ENCODE measurements at places on chromosomes 6 and 20.
A peak's percentile ranks its signal among the peaks of the same experiment; 100 is the strongest.

- no peak for DNase-seq
Measured at GRCh38 chr6:124947971-124948451, 14.2 kb upstream of the RNF217 start.

- no peak for DNase-seq
Measured at GRCh38 chr6:108576709-108577108, 16.0 kb downstream of the FOXO3 start.

- DNase-seq: no peak
Measured at GRCh38 chr20:15220778-15221565, 883.6 kb upstream of the FLRT3 start.

- peak; percentile 4 for DNase-seq
Measured at GRCh38 chr6:96468681-96469224, 52.9 kb upstream of the UFL1 start.

GRCh38 chr6:11218538-11219399 lies 13.7 kb downstream of the NEDD9 start:
- DNase-seq: no peak

DNA sequence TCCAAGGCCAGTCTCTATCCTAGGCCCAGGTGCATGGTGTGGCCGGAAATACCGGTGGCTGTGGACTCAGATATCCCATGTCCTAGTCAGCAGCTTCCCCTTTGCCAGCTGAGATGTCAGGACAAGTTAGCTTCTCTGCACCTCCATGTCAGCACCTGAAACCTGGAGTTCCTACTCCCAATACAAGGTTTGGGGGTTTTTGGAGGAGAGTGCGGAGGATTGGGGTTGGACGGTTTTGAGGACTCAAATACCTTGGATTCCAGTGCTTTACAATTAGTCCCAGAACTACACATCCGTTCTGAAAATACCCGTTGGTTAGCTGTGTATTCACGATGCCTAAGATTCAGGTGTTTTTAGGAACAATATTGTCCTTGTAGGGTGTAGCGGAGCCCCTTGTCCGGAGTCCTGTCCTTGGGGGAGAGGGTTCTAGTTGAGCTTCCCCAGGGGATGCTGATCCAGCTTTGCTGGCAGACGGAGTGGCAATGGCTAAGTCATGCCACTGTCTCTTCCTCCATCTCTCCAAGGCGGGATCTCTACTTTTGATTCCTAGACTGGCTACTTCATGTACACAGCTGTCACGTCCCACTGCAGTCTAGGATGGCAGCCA lies 45.0 kb downstream of the ADNP start:
- no peak for DNase-seq

GRCh38 chr6:109059153-109059552 lies 35.5 kb downstream of the SESN1 start:
- DNase-seq: no peak

- no peak for DNase-seq
Measured at GRCh38 chr6:3473773-3474172, 16.9 kb upstream of the SLC22A23 start.

GRCh38 chr6:152634773-152635172 lies 2.4 kb downstream of the SYNE1 start:
- no peak for DNase-seq

- DNase-seq: no peak
Measured at GRCh38 chr6:106626485-106626884, 2.8 kb downstream of the RTN4IP1 start.

DNA sequence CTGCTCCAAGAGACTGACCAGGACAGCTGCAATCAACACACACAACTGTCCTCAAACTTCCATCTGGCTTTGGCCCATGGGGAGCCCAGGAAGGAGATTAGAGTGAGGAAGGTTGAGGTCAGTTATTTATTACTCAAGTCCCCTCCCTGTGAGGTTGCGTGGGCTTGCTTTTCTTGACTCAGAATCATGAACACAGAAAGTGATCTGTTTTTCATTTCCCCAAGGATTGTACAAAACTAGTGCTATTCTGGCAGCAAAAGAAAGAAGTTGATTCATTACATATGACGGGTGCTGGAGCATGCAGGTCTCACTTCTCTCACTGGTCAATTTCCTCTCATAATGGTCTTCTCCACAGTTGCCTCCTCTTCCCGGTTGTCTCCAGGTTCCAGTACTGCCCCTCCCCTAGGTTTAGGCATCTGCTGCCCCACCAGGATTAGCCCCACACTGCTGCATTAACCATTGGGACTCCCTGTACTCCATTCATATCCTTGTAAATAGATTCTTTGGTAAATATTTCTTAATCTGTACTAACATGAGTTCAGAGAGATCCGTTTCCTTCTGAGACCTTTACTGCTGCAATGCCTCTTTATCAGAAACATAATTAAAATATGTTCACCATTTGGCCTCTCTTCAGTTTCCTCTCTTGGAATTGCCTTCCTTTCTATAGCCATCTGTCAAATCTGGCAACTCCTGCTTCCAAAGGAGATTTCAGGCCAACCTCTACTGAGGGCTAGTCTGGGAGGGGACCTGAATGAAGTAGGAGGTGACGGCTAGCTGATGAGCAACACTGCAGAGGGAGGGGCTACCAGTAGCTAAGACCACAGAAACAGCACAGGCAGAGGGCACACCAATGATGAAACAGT lies 888.8 kb downstream of the QKI start:
- no peak for DNase-seq

- DNase-seq: no peak
Measured at GRCh38 chr6:10886691-10887502, at the start of gene SYCP2L. SYCP2L (plus strand) TSS chr6:10887052; CDS start chr6:10887127, 75 bp downstream.

DNA sequence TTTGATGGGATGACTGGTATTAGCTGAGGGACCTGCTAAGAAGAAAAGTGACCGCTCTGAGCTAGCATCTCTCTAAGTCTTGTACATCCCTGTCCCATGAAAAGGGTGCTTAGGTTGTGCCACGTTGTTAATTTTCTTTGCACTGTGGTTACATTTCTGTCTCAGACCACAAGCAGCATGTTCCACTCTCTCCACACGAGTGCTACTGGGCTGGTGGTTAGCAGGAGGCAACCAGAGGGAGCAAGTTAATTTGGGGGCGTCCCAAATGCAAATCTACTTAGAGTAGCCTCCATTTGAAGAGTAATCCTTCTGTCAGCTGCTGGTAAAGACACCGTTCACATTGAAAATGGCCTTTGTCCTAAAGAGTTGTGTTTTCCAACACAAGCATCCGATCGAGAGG lies 3.4 kb upstream of the SCML4 start:
- no peak for DNase-seq

GRCh38 chr6:142702501-142703460 lies 242.2 kb downstream of the HIVEP2 start:
- DNase-seq: no peak

GRCh38 chr6:83292900-83293843 lies 100.0 kb downstream of the RWDD2A start:
- no peak for DNase-seq

- no peak for DNase-seq
Measured at GRCh38 chr6:145233955-145234354, 501.4 kb downstream of the EPM2A start.

GRCh38 chr6:118705544-118706491 lies 54.4 kb upstream of the CEP85L start:
- DNase-seq: no peak

- DNase-seq: no peak
Measured at GRCh38 chr6:157487110-157487773, 106.3 kb downstream of the ZDHHC14 start.

DNA sequence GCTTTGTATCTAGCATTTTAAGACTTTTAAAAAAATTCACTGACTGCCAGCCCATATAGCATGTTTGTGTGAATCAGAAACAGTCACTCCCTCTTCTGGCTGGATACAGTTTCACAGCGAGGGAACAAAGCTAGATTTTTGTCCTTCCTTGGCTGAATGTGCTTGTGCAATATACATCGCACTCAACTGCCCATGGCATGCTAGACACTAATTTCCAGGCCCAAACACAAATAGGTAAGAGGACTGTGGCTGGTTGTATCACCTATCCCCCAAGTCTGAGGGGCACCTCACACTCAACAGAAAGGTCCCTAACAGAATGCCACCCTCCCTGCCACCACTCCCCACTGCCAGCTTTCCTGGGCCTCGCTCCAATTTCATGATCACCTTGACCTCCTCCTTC lies 16.2 kb upstream of the BLCAP start:
- DNase-seq: no peak

- no peak for DNase-seq
Measured at GRCh38 chr6:15461127-15461944, 201.5 kb downstream of the DTNBP1 start.

DNA sequence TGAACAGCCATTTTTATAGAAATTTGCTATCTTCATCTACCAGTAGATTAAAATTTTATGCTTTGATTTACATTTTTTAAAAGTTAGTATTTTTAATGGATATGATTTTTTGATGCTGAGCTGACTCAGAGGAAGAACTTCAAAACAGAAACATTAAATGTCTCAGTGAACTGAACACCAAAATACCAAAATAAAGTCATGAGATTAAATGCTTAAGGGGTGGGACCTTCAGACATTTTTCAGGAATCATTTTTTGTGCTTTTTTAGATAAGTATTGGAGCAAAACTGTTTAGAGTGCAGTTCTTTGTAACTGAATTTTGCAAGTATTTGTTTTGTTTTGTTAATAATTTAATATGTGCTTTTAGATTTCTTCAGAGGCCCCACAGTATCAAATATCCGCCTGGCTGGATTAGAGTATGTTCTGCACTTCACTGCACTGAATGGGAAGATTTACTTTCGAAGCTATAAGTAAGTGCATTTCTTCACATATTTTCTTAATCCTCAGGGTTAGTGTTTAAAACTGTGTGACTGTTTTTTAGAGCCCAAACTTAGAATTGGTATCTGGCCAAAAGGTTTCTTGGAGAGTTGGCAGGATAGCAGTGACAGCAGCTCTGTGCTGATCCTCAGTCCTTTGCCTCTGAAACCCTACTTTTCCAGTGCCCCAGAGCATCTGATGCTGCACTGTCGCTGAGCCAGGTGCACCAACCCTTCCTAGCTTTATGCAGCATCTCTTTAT lies 33.7 kb downstream of the RPF2 start:
- DNase-seq: no peak

- no peak for DNase-seq
Measured at GRCh38 chr6:125957845-125958244, 1.3 kb downstream of the HINT3 start.

DNA sequence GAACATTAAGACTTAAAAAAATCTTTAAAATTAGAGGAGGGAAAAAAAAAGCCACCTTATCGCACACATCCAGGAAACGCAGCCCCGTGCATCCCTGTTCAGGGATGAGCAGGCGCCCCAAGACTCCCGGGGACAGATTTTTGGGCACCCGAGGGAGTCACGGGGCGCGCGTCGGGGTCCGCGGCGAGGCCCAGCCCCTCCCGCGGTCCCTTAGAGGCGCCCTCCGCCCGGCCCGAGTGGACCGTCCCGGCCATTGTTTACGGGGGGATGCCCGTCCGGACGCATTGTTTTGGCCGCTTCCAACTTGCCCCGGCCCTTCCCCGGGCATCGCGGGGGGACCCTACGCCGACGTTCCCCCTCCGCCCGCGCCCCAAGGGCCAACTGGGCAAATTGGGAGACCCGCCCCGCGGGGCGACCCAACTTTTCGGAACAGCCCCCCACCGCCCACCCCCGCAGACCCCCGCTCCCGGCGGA lies 610 bp downstream of the ZNF217 start:
- DNase-seq: no peak

DNA sequence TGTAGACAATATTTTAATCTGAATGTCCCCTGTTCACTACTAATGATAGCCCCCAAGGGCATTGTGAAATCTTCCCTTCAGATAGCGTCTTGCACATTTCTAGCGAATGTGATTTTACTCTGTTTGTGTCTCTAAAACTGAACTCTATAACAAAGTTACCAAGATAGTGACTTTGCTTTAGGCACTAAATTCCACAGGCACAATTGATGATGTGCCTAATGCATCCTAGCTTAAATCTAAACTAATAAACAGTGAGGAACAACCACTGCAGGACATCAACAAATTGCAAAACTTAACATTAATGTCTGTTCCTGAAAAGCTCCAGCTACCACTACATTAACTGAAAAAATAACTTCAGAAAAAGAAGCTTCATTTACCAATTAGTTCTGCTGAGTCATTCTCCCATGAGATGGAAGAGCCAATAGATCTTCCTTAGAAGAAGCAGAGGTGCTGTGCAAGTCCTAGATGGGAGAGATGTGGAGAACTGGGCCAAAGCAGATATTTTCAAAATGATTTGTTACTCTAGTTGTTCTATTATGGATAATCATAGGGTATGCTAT lies 1065.0 kb downstream of the EPHA7 start:
- DNase-seq: no peak

- DNase-seq: no peak
Measured at GRCh38 chr6:156710479-156710878, 66.7 kb upstream of the ARID1B start.

DNA sequence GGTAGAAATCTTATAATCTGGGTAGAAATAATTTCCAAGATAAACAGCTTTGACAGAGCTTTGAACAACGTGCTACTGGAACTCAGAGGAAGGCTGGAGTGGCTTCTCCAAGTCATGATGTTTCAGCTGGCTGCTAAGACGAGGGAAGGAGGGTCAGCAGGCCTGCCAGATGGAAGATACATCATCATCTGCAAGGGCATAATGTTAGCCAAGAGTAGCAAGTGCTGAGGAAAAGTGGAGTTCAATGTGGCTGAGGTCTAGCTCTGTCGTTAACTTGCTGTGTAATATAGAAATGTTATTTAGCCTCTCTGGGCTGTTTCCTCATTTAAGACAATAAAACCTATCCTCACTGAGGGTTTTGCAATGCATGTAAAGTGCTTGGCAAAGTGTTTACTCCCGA lies 35.1 kb downstream of the RGS17 start:
- DNase-seq: no peak

DNA sequence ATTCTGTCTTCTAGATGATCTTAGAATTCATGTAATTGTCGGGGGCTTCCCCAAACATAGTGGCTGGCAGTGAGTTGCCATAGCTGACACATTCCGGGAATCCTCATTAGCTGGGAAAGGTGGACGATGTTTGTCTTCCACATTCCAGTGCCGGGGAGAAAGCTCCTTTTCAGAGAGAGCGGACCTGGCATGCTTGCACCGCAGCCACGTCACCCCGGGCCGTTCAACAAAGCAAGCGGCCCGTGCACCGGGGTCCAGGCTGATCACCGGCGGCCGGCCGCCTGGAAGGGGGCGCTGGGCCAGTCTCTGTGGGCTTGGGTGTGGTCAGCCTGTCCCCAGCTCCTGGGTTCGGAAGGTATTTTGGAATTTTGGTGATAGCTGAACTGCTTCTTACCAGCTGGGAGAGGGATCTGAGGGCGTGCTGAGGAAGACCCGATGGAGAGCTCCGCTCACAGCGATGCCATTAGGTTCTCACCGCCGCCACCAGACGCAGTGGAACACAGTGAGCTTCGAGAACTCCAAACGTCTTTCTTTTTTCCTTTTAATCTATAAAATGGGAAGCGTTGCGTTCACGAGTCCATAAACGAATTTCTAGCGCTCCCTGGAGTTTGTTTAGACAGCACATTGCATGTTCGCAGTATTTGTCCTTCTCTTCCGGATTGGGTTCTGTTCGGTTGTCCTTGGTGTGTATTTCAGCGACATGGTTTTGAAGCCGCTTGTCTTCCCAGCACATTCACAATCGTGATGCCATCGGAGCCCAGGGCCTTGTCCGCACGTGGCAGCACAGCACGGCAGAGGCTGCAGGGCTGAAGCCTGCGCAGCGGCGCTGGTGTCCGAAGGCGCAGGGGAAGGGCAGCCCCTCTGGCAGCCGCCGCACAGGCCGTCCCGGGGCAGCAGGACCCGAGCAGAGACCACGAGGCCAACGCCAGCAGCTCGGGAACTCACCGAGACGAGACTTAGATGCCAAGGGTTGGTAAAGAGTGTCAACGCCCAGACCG lies 557.6 kb downstream of the QKI start:
- no peak for DNase-seq

GRCh38 chr6:169229615-169230321 lies 23.9 kb downstream of the THBS2 start:
- DNase-seq: no peak
